ENCODE measurements at places on chromosomes 5 and 9.

GRCh38 chr5:52898961-52899680 lies 90.0 kb upstream of the ITGA2 start:
- DNase-seq: no peak

DNA sequence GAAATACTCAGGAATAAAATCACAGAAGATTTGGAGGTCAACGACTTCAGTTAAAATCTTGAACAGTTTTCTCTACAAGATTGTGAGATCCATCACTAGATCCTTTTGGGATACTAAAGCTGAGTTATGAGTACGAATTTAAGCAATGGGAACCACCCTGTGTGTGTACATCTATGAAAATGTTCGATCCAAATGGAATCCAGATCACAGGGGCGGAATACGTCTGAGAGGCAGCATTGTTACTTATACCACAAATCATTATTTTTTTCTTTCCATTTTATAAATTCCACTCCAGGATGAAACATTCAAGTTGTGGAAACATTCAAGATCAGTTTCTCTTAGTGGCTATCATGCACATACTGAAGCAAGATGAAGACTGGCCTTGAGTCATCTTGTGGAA lies 239.3 kb upstream of the PAPPA start:
- no peak for DNase-seq

DNA sequence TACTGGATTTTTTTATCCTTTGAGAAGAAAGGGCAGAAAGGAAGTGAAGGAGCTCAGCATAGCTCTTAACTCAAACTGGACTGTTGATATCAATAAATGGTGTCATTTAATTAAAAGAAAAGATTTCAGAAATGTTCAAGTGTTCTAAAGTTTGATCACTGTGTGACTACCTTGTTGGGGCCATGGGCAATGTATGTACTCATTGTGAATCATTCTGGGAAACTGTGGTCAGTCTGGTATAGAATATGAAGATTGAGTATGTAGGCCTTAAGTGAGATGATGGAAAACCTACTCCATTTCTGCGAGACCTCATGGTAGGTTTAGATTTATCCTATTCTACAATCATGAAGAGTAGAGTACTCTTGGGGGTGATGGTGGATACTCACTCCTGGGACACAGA lies 164.5 kb upstream of the RGS7BP start:
- DNase-seq: no peak

- no peak for DNase-seq
Measured at GRCh38 chr9:137720571-137721110, 101.8 kb downstream of the EHMT1 start.

- no peak for DNase-seq
Measured at GRCh38 chr9:20087481-20087880, 298.6 kb upstream of the SLC24A2 start.

DNA sequence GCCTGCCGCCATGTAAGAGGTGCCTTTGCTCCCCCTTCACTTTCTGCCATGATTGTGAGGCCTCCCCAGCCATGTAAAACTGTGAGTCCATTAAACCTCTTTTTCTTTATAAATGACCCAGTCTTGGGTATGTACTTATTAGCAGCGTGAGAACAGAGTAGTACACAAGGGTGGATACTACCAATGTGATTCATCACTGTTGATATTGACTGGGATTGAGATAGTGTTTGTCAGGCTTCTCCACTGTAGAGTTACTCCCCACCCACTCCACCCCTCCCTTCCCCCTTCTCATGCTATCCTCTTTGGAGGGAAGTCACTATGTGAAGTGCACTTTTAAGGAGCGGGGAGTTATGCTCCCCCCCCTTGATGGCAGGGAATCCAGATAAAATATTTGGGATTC lies 11.4 kb upstream of the CRHBP start:
- DNase-seq: no peak

DNA sequence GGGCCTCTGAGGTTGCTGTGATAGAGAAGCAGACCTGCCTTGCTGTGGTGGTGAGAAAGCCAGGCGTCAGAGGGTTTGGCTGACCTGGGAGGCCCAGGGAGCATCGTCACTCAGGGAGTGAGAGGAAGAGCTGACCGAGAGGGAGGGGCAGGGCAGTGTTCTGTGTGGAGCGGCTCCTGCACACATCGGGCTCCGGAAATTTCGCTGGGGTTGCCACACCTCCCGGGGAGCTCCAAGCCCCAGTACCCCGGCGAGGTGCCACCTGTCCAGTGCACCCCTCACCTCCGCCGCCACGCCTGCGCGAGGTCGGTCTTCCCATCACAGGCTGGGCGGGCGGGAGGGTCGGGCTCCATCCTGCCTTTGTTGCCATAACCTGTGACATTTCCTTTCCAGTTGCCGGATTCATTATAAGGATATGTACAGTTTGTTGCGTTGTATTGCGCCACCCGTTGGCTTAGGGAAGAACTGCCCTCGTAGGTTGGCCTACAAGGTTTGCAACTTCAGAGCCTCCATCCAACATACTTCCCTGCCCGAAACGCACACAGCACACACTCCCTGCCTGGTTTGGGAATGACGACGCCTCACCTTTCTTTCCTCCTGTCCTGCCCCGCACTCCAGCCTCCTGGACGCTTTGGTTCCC lies 223.2 kb downstream of the CACNA1B start:
- no peak for DNase-seq

Measured in bone marrow (tissue), 2 donors.